ENCODE measurements at places on chromosomes 13 and 19. TPM values are rescaled to one million over a fixed set of nuclear protein-coding genes. Genes with fewer than 3 reads are reported as not detected.

SLITRK5 gene
- total RNA-seq: not detected

ZNF221 gene
- 2.3 TPM for total RNA-seq

LHB gene
- total RNA-seq: not detected

KCTD4 gene
- total RNA-seq: not detected

PLIN4 gene
- total RNA-seq: 1.2 TPM

LENG9 gene
- 8.7 TPM for total RNA-seq

LDLR gene
- 327 TPM for total RNA-seq

ZNF835 gene
- total RNA-seq: not detected

BEST2 gene
- total RNA-seq: not detected

PLPPR3 gene
- 0.58 TPM for total RNA-seq

C1QTNF9B gene
- total RNA-seq: 2.6 TPM

CTXN1 gene
- total RNA-seq: 2.9 TPM

FXYD5 gene
- total RNA-seq: 158 TPM

CGB2 gene
- total RNA-seq: not detected

IQCN gene
- not detected for total RNA-seq

HSH2D gene
- not detected for total RNA-seq

KIR2DL4 gene
- total RNA-seq: not detected

PRODH2 gene
- not detected for total RNA-seq

TTC9B gene
- total RNA-seq: not detected

COL5A3 gene
- total RNA-seq: 0.53 TPM

SOX21 gene
- not detected for total RNA-seq

SLC27A5 gene
- 4.3 TPM for total RNA-seq

All from myometrial cell (primary cell).